ENCODE measurements at places on chromosomes 6 and 20. TPM values are rescaled to one million over a fixed set of nuclear protein-coding genes. Genes with fewer than 3 reads are reported as not detected.

SSTR4 gene
- polyA plus RNA-seq: not detected

NKX2-4 gene
- not detected for polyA plus RNA-seq

GSTA2 gene
- not detected for polyA plus RNA-seq

SASH1 gene
- 5.1 TPM for polyA plus RNA-seq

NCOA6 gene
- polyA plus RNA-seq: 2.8 TPM

FAXC gene
- polyA plus RNA-seq: not detected

GNRH2 gene
- polyA plus RNA-seq: not detected

ECT2L gene
- polyA plus RNA-seq: not detected

LY86 gene
- 166 TPM for polyA plus RNA-seq

KCNK5 gene
- 0.04 TPM for polyA plus RNA-seq

TMEM14A gene
- 0.23 TPM for polyA plus RNA-seq

HUS1B gene
- 0.23 TPM for polyA plus RNA-seq

OR2H1 gene
- polyA plus RNA-seq: not detected

TEAD3 gene
- not detected for polyA plus RNA-seq

SLPI gene
- 0.65 TPM for polyA plus RNA-seq

SPTLC3 gene
- not detected for polyA plus RNA-seq

BMP7 gene
- not detected for polyA plus RNA-seq

KCNK15 gene
- polyA plus RNA-seq: not detected

C20orf202 gene
- polyA plus RNA-seq: 0.06 TPM

C20orf144 gene
- 0.05 TPM for polyA plus RNA-seq

HLA-DRA gene
- 4,194 TPM for polyA plus RNA-seq

BIRC7 gene
- polyA plus RNA-seq: 0.37 TPM

PDYN gene
- not detected for polyA plus RNA-seq

PKIB gene
- 1.4 TPM for polyA plus RNA-seq

NRSN1 gene
- not detected for polyA plus RNA-seq

FAM120B gene
- polyA plus RNA-seq: 11.2 TPM

CGA gene
- not detected for polyA plus RNA-seq

MYMX gene
- not detected for polyA plus RNA-seq

NNAT gene
- not detected for polyA plus RNA-seq

DTNBP1 gene
- 19.7 TPM for polyA plus RNA-seq

ANKRD66 gene
- not detected for polyA plus RNA-seq

STMND1 gene
- polyA plus RNA-seq: not detected

TFB1M gene
- 4.8 TPM for polyA plus RNA-seq

TMEM74B gene
- polyA plus RNA-seq: not detected

LPIN3 gene
- polyA plus RNA-seq: not detected

RAET1L gene
- polyA plus RNA-seq: not detected

NINL gene
- 0.13 TPM for polyA plus RNA-seq

ZNF512B gene
- not detected for polyA plus RNA-seq

MAS1 gene
- not detected for polyA plus RNA-seq

ARMC2 gene
- polyA plus RNA-seq: 1.7 TPM

C6orf89 gene
- polyA plus RNA-seq: 37.5 TPM

BTN1A1 gene
- polyA plus RNA-seq: not detected

SCGN gene
- not detected for polyA plus RNA-seq

SGK2 gene
- 0.17 TPM for polyA plus RNA-seq

HECA gene
- 3.3 TPM for polyA plus RNA-seq

POU3F2 gene
- polyA plus RNA-seq: not detected

SLC2A10 gene
- polyA plus RNA-seq: not detected

TFAP2D gene
- polyA plus RNA-seq: not detected

WFDC5 gene
- polyA plus RNA-seq: not detected

RUNX2 gene
- polyA plus RNA-seq: 1.3 TPM

FKBP1C gene
- polyA plus RNA-seq: 0.15 TPM
